ENCODE measurements at places on chromosomes 6 and 20. TPM values are rescaled to one million over a fixed set of nuclear protein-coding genes. Genes with fewer than 3 reads are reported as not detected.

Gene TGM2
- 108 TPM for total RNA-seq

Gene TCEA2
- 21.1 TPM for total RNA-seq

Gene PNLDC1
- not detected for total RNA-seq

Gene TRIM15
- total RNA-seq = not detected

Gene GABRR2
- 0.25 TPM for total RNA-seq

Gene ARFGEF3
- total RNA-seq = 2.2 TPM

Gene FAM217A
- total RNA-seq = not detected

Gene DDX43
- not detected for total RNA-seq

Gene LRRN4
- 0.76 TPM for total RNA-seq

Measured in M059J (cell line).